Cortex of kidney (tissue), 1 donor: ENCODE measurements at places on chromosomes 7 and 10.

DNA sequence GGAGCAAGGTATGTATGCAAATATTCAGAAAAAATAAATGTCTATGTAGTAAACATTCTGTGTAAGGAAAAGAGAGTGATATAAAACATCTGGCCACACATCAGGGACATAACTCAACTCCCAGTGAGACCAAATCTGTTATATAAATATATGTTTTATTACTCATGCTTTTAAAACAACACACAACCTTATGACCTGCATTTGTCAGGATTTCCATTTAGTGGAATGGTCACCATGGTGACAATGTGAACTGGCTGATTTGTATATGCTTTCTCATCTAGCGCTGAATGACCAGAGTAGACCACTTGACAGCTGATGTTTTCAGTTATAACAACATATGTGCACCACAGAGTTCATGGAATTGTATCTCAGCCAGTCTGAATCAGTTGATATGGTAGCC, 551.7 kb downstream of the HTR7 start:
- DNase-seq: no peak

- DNase-seq: no peak
These were observed 136.9 kb downstream of the SKIDA1 start for GRCh38 chr10:21388589-21388988.

DNA sequence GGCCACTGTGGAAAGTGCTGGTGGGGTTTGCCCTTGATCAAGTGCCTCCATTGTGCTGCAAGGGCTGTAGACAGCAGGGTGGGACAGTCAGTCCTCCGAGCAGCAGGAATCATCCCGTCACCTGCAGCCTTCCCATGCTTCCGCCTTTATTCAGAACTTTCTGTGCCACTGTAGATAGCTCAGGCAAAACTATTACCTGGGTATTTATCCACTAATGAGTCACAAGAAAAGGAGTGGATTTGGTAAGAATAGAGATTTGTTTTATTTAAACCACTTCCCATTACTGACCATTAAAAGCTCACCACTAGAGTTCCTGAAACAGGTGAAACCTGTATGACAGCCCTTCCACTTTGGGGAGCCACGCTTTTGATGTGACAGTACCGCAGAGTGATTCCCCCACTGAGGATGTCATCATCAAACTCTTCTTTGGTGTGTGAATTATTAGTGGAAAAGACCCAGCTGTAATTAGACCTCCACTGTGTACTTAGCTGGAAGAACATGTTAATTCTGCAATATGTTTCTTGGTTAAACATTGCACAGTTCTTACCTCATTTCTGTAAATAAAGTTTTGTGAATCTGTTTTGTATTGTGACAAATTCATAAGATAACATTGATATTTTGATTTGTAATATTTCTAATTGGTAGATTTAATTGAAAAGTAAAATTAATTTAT, 208.8 kb downstream of the MLLT10 start:
- DNase-seq: no peak

DNA sequence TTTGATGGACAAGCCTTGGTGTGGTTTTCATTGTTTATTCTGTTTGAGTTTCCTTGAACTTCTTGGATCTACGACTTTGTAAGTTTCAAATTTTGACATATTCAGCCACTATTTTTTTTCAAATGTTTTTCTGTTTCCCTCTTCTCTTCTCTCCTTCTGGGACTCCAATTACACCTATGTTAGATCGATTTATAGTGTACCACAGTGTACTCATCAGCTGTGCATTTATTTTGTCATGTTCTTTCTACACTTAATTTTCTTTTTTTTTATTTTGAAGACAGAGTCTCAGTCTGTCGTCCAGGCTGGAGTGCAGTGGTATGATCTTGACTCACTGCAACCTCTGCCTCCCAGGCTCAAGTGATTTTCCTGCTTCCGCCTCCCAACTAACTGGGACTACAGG, 16.2 kb downstream of the OLAH start:
- no peak for DNase-seq

- DNase-seq: no peak
These were observed 387.0 kb upstream of the SEMA3D start for GRCh38 chr7:85573844-85574243.

DNA sequence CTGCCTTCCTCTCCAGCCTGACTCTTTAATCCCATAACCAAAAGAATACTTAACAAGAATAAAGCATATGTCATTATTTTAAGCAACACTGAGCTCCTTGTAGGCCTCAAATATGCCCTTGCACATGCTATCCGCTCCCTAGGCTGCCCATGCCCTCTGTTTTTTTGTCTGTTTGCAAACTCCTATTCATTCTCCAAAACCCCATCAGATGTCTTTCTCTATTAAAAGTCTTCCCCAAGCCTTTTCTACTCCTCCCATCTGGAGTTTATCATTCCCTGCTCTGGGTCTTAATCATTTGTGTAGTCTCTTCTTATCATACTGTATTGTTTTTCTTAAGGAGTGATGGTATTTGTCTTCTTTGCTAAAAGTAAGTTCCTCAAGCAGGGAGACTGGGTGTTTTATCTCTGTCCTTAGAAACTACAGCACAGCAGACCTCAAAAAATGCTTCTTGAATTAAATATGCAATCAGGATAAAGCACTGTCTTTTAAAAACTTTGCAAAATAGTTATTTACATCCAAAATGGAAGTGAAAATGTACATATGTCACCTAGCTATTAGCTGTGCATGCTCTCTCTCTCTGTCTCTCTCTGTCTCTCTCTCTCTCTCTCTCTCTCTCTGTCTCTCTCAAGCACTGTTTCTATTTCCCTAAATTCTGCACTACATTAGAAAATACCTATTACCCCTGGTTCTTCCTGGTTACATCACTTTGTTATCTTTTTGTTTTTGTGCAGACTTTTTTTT, 56.5 kb upstream of the OPALIN start:
- DNase-seq: no peak

- no peak for DNase-seq
These were observed 59.6 kb upstream of the UBE3C start for GRCh38 chr7:157079116-157079515.

- DNase-seq: no peak
These were observed 84.6 kb downstream of the ZMYND11 start for GRCh38 chr10:219731-220472.

DNA sequence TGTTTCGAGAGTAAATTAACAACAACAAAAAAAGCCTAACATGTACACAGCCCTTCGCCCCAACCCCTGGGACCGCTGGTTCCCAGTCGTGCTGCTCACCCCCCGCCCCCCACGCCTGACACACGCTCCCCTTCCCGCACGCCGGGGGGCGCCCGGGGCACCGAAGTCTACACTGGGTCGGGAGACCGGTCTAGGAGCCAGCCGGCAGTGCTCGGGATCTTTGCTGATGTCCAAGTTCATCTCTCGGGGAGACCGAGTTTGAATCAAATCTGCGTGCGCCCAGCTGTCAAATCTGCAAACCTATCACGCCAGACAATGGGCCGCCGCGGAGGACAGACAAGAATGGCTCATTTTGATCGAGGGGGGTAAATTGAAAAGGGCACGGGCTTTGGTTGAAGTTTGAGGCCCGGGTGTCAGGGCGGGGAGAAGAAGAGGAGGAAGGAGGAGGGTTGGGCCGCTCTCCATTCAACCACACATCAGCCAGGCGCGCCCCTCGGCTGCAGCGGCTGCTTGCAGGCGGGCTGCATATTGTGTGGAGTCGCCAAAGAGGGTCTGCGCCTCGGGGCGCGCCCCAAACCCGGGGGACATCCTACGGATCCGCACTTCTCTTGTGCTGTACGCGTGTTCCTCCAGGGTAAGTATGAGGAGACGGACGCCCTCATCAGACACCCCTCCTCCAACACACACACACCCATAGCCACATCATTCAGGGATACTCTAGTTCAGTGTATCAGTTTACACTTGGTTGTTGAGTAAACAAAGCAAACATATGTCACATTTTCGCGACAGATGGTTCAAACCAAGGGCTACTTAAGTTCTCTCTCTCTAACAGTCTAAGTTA, 1.3 kb upstream of the GFRA1 start:
- DNase-seq: no peak

DNA sequence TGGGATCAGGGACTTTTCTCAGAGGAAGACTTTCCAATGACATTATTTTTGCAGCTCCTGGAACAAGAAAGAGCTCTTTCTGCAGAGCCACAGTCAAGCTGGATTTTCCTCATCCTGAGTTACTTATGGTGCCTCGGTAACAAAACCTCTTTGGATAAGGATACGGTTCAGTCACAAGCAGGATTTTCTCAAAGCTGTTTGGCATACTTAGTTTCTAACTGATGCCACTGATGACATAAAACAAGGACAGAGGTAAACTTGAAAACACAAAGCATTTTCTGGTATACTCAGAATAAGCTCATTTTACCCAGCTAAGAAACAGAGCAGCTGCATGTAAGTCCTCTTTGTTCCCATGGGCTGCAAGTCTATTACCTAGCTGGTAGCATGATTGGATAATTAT, 340.9 kb upstream of the MEOX2 start:
- DNase-seq: no peak

DNA sequence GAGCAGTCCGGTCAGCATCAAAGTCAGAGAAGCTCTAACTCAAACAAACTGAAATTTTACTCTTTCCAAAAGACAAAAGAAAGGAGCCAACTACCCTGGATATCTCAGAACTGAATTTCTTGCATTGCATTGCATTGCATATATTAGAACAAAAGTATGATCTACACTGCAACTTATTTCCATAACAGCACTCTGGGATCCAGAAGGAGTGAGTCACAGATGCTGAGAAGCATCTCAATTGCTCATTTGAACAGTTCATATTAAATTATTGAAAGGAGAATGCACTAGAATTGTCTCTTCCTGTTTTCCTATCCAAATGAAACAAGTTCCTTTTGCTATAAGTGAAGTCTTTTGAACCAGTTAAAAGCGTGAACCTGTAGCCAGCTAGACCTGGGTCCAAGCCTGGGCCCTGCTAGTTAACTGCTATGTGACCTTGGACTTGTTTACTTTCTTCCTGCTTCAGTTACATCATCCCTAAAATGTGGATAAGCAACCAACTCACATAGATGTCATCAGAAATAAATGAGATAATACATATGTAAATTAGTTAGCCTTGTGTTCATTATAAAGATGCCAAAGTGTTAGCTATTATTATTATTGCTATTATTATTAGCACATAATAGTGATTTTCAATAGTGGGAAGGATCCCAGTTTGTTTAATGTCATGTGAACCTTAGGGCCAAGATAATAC, 184.1 kb downstream of the CREB5 start:
- DNase-seq: no peak

DNA sequence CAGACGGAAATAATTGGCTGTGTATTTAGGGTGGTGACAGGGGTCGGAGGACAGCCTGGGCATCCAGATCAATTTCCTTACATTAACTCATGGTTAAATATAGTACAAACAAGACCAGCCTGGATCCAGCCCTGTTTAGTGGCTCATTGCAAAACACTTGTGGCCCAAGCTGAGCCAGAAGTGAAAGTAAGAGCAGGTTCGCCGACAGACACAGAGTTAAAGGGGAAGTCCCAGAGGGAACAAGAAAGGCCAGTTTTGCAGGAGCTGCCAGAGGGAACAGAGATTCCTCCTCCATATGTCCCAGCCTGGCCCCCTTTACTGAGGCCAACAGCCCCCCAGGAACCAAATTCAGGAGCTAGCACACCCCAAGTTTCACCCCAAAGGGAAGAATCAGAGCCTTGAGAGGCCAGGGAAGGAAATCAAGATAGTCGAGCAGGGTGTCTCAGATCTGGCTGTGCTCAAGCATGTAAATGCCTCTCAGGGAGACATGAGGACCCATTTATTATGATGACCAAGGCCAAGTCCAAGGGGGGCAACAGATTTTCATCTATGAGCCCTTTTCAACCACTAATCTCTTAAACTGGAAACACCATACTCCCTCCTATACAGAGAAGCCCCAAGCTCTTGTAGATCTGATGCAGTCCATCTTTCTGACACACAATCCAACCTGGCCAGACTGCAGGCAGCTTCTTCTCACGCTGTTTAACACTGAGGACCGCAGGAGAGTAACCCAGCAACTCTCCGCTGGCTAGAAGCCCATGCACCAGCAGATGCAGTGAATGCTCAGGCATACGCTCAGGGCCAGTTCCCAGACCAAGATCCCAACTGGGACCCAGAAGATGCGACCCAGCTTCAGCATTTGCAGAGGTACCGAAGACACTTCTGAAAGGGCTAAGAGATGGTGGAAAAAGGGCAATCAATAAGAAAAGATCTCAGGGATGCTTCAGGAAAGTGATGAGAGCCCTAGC, 15.9 kb upstream of the ADCK2 start:
- no peak for DNase-seq

DNA sequence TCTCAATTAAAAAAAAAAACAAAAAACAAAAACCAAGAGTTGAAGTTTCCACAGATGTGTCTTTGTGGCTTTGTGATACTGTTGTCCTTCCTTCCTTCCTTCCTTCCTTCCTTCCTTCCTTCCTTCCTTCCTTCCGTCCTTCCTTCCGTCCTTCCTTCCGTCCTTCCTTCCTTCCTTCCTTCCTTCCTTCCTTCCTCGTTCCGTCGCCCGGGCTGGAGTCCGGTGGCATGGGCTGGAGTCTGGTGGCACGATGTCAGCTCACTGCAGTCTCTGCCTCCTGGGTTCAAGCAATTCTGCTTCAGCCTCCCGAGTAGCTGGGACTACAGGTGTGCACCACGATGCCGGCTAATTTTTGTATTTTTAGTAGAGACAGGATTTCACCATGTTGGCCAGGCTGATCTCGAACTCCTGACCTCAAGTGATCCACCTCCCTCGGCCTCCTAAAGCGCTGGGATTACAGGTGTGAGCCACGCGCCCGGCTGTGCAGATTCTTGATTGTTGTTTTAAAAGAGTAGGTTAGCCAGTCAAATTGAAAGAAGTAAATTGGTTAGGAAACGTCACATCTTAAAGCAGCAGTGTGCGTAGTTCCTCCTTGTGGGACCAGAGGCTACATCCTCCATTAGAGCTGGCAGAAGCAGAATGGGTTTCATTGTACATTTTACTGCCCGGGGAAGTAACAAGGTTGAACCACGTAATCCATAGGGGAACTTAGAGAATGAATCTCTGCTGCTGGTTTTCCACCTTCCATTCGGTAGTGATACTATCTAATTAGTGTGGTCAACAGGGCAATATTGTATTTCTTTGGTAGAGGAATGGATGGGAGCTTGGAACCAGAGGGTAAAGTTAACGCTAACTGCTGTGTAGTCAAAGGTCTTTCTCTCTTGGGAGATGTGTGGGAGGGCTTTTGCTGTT, 20.6 kb downstream of the DNAJB6 start:
- no peak for DNase-seq
